Suprapubic skin (tissue), 4 donors: ENCODE measurements at places on chromosomes 4 and X.
A peak's percentile ranks its signal among the peaks of the same experiment; 100 is the strongest.

DNA sequence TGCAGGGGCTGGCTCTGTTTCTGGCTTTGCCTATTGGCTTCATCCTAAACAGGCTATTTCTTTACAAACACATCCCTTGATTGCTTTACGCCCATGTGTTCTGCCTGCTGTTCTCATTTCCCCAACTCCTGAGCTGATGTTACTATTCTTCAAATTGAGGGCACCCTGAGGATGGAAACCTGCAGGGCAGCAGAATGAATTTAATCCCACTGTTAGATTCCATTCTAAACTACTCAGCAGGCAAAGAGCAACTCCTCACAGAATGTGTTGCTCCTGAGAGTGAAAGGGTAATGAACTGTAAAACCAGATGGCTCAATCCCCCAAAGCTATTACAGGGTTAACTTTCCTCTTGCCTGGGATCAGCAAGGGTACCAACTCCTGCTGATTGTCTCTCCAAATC is 75.7 kb downstream of the ANKRD50 start:
- no peak for DNase-seq

DNA sequence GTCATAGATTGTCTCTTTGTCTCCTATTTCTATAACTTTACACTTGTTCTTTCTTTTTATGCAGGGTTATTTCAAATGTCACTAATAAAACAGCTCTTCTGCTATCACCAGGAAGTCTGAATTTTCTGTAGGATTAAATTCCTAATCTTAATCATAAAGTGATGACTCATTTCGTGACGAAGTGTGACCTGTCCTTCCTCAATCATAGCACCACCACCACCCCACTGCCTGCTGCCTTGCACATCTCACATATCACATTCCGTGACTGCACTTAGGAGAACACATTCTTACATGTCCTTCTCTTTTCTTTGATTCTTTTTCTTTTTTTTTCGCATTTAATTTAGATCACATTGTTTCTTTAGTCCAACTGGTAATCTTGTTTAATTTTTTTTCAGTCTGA is 57.7 kb upstream of the UGT2B7 start:
- no peak for DNase-seq

- no peak for DNase-seq
These were observed 6.5 kb upstream of the ACOT9 start for GRCh38 chrX:23749576-23749975.

- DNase-seq, result no peak
These were observed 65.3 kb downstream of the CLNK start for GRCh38 chr4:10619220-10619619.

GRCh38 chr4:69984030-69984443 is 11.7 kb upstream of the STATH start:
- DNase-seq, result no peak

- DNase-seq, result no peak
These were observed 324.8 kb upstream of the INTU start for GRCh38 chr4:127307996-127308395.

- DNase-seq, result no peak
These were observed 59.2 kb upstream of the NKX1-1 start for GRCh38 chr4:1465173-1466033.

- no peak for DNase-seq
These were observed 21.0 kb upstream of the THOC2 start for GRCh38 chrX:123753656-123754350.

- DNase-seq, result no peak
These were observed 21.6 kb upstream of the CCNQ start for GRCh38 chrX:153620576-153620975.

DNA sequence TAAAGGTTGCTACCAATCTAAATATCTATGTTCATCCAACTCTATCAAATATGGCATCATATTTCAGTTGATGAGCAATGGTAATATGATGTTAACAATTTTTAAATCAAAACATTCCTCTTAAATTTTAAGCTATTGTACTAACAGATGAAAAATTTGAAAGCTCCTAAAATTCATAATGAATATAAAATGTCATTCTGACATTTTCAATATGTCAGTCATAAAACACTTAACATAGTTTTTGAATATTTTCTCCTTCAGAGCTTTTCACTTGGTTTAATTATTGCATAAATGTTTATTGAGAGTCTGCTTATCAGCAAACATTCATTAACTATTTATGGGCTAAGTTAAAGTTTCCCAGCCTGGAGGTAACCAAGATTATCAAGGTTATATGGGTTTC is 11.8 kb downstream of the ARSJ start:
- DNase-seq, result no peak

- DNase-seq, result no peak
These were observed 363.8 kb upstream of the FTHL17 start for GRCh38 chrX:31435592-31435991.

GRCh38 chrX:48883729-48884128 is 13.8 kb downstream of the TIMM17B start:
- peak; percentile 19 for DNase-seq

DNA sequence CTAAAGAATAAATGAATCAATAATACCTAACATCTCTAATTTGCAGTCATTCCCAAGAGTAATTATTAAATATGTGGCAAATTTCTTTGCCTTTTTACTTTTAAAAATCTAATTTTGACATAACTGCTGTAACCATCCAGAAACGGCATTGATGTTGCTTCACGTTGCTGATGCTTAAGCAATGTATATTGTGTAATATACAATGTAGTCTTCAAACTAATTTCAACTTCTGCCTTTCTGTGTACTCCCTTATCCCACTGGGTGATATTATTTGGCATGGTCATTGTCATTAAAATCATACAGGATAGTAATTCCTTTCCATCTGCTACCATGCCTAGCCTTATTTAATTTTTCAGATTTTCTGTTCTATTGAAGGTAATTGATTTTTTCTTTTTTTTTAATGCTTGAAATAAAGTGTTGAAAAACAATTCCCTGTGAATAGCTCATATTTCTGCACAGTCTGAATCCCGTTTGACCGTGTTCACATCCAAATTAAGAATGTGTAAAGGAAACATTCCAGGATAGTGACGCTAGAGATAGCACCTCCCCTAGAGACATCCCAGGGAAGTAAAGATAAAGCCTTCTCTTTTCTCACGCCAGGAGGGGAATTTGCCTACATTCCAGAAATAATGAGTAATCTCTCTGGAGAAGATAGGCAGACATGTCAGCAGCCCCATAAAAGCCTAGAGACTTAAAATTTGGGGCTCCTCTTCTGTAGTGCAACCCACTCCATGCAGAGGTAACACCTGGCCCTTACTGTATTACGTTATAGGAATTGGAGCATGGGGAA is 8.6 kb downstream of the FAM200B start:
- no peak for DNase-seq
